ENCODE measurements at places on chromosomes 7 and 10.

- no peak for DNase-seq
These were observed 765.3 kb downstream of the REEP3 start for GRCh38 chr10:64286533-64286932.

DNA sequence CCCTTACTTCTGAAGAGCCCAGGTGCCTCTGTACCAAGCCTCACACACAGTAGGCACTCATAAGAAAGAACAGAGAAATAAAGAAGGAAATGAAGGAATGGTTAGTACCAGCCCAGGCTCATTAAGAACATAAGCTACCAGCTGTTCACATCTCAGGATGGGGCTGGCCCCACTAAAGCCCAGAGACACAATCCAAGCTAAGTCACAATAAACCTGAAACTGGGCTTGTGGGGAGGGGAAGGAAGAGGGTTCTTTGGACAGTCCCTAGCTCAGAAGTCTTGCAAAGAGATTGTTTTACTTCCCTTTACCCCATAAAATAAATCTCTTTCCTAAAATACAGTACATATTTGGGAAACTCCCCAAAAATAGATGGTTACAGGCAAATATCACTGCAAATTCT lies 24.3 kb downstream of the FBXW4 start:
- no peak for DNase-seq

DNA sequence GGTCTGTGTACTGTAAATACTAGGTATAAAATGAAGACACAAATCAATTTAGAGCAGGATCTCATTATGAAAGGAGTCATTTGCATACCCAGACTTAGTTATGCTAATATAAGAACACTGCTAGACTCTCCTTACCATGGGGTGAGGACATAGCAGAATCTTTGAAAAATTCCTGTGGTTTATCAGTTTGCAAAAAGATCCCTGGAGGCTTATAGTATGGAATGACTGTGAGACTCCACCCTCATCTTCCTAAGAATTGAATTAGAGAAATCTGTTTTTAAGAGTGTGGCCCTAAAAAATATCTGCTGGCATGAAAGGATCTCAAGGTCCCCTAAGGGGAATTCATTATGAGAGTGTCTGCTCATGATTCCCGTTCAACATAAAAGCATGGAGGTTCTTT lies 63.2 kb downstream of the WNT2 start:
- no peak for DNase-seq

DNA sequence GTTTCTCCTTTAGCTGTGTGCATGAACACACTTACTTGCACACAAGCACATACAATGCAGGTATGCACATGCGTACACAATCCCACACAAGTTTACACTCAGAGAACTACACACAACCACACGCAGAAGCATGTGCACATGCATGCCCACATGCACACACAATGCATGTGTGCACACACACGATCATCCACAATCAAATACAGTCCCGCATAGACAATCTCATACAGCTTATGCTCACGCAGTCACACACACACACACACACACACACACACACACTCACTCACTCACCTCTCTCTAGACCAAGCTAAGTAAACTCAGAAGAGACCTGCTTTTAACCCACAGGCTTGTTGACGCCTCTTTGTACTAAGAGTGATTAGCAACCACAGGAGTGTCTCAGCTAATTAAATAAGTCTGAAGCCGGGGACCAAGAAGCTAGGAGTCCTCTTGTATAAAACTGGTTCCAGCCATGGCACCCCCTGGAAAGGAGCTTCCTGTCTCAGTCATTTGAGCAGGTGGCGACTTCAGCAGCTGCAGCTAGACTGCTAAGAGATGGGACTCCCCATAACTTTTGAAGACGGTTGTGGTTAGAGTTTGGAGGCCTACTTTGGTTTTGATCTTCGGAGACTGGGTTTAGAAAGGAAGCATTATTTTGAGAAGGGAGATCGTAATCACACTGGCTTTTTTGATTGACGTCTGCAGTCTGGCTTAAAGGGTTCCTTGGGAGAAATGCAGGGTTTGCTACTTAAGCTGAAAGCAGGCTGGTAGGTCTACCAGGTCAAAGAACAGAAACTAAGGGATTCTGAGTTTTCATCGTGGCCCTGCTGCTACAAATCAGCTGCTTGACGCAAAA lies 82.3 kb upstream of the ADRB1 start:
- peak; percentile 80 for DNase-seq

DNA sequence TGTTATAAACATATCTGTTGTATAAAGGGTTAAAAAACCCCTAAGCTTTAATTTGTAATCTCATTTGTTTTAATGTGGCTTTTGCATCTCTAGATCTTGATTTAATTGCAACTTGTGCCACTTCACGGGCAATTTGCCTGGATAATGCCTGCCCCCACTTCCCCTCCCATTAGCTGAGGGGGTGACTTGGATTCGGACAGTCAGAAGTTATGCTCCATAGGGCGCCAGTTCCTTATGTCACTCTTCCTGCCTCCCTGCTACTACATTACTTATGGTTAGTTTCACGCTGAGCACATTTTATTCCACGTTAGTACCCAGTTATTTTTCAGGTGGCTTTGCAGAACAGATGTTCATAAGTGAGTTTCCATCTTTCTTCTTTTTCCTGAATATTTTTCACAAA lies 1015.2 kb upstream of the PHF14 start:
- DNase-seq = no peak

- no peak for DNase-seq
These were observed 445.3 kb upstream of the MGMT start for GRCh38 chr10:129021594-129022304.

DNA sequence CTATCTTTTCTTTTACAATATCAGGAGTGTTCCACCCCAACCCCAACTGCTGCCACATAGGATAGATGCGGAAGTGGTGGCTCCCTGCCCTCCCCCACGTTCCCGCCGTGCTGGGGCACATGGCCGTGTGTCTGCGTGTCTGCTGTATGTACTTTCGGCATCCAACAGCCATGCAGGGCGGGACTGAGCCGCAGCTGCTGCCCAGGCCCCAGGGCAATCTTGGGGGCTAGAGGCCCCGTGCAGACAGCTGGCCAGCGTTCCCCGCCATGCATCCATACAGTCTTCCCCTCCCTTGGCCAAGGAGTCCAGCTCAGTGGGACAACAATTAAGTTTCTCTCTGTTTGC lies 162.7 kb downstream of the DGKB start:
- no peak for DNase-seq

DNA sequence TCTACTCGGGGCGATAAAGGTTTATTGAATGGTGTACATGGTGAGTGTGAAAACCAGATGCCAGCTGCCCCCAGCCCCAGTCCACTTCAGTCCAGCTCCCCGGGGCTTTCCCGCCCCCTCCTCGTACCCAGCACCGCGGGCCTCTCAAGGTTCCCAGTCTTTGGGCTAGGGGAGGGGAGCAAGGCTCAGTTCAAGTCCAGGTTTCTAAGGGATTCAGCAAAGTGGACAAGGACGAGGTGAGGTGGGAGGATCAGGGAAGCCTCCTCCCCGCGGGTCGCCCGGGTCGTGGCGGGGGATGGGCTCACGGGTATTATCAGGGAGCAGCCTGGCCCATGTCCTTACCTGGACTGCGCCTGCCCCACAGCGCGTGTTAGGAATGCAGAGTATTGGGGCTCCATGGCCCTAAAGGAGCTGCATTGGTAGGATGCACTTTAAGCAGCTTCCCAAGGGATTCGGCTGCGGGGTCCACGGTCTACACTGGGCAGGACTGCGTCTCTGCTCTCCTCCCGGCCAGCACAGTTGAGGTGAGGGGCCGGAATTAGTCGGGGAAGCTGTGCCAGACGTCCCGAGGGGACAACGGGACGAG lies 541 bp upstream of the PFKFB3 start:
- no peak for DNase-seq

Data from central memory CD8-positive, alpha-beta T cell (primary cell).